ENCODE measurements at places on chromosomes 1 and 21.

GRCh38 chr1:229657993-229658755 is 32.1 kb downstream of the URB2 start:
- no peak overlapping the region for H3K4me3 ChIP-seq
- H3K4me1 ChIP-seq, result peaks cover 3% of the 10 kb centered on the region
- no peak overlapping the region for H3K27ac ChIP-seq
- H3K27me3 ChIP-seq, result no peaks in the 10 kb centered on the region
- H3K36me3 ChIP-seq, result peaks cover 77% of the 10 kb centered on the region

DNA sequence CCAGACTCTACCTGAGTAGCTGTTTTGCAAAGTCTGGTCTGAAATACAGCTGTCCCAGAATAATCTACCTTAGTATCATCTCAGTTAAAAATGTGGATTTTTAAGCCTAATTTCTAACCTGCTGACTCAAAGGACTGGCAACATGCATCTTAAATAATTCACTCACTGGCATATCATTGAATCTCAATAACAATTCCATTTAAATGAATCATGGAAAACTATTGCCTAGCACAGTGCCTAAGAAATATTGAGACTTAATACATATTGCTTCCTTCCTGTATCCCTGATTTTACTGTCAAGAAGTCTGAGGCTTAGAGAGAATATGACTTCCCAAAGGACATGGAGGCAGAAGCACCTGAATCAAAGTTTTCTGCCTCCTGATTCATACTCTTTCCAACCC is 3.1 kb downstream of the CCDC190 start:
- no peaks in the 10 kb centered on the region for H3K36me3 ChIP-seq
- no peaks in the 10 kb centered on the region for H3K27me3 ChIP-seq
- DNase-seq, result no peak

- no peak for DNase-seq
- H3K27ac ChIP-seq, result no peak overlapping the region
- no peaks in the 10 kb centered on the region for H3K27me3 ChIP-seq
- no peak overlapping the region for H3K4me3 ChIP-seq
- no peaks in the 10 kb centered on the region for H3K4me1 ChIP-seq
- H3K36me3 ChIP-seq, result peaks cover 72% of the 10 kb centered on the region
These were observed 33.9 kb upstream of the ASPM start for GRCh38 chr1:197180252-197180878.

- H3K27ac ChIP-seq, result no peak overlapping the region
- DNase-seq, result no peak
- no peaks in the 10 kb centered on the region for H3K27me3 ChIP-seq
- H3K4me3 ChIP-seq, result no peak overlapping the region
- no peaks in the 10 kb centered on the region for H3K4me1 ChIP-seq
These were observed 9.5 kb upstream of the GPR153 start for GRCh38 chr1:6270401-6270800.

- no peaks in the 10 kb centered on the region for H3K27me3 ChIP-seq
- no peaks in the 10 kb centered on the region for H3K36me3 ChIP-seq
- H3K27ac ChIP-seq, result no peak overlapping the region
- DNase-seq, result no peak
- H3K4me3 ChIP-seq, result no peak overlapping the region
These were observed 1.6 kb upstream of the ZNF124 start for GRCh38 chr1:247173431-247173830.

DNA sequence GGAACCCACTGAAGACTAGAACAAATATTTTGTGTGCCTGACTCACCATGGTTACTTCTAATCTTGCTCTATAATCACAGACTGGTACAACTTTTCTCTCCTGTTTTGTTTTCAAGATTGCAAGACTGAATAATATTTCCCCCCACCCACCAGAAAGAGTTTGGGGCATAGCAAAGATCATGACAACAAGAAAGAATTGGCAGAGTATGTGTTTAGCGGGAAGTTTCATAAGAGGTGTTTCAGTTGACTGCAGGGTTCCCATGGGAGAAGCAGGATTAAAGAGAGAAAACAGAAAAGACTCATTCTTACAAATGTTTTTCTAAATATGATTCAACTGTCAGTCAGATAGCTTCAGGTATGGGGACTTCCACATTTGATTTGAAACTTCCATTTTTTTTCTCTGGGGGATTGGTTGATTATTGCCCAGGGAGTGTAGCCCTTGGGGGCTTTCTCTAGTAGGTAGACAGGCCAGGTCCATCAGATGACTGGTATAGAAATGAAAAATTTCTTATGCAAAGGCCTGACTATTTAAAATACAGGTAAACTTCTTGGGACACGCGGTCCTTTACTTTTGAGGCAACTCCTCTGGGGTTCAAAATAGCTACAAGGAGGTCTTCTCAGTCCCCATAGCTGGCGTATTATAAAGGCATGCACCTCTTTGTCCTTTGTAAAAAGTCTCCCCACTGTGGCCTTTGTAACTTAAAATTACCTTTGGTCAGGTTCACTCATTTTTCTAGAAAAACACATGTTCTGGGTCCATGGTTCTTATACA is 13.9 kb downstream of the OR14I1 start:
- H3K36me3 ChIP-seq, result no peaks in the 10 kb centered on the region
- H3K4me1 ChIP-seq, result no peaks in the 10 kb centered on the region
- DNase-seq, result no peak
- peaks cover 13% of the 10 kb centered on the region for H3K27me3 ChIP-seq
